ENCODE measurements at places on chromosomes 12 and 14. TPM values are rescaled to one million over a fixed set of nuclear protein-coding genes. Genes with fewer than 3 reads are reported as not detected.

Gene YY1
- total RNA-seq: 44.7 TPM

Gene ACOT6
- not detected for total RNA-seq

Gene OVCH1
- total RNA-seq: 0.25 TPM

Gene KCNK13
- 1.9 TPM for total RNA-seq

Gene PRR4
- total RNA-seq: 1.2 TPM

Gene SAMD15
- 0.08 TPM for total RNA-seq

Gene PTPN6
- total RNA-seq: 6.7 TPM

Gene PIANP
- total RNA-seq: 0.41 TPM

Gene HOXC13
- total RNA-seq: not detected

Gene CLEC4D
- not detected for total RNA-seq

Gene LRRC43
- 0.74 TPM for total RNA-seq

GRCh38 chr14:50260511-50260910 is 29.1 kb upstream of the SOS2 start:
- no peak overlapping the region for H3K4me3 ChIP-seq
- no peak overlapping the region for H3K27ac ChIP-seq
- peaks cover 10% of the 10 kb centered on the region for H3K4me1 ChIP-seq
- H3K27me3 ChIP-seq: no peaks in the 10 kb centered on the region
- no peak for DNase-seq
- H3K36me3 ChIP-seq: no peaks in the 10 kb centered on the region

GRCh38 chr12:79288911-79289310 is 401.9 kb downstream of the PAWR start:
- H3K4me1 ChIP-seq: no peaks in the 10 kb centered on the region
- H3K36me3 ChIP-seq: no peaks in the 10 kb centered on the region
- H3K27me3 ChIP-seq: no peaks in the 10 kb centered on the region
- H3K27ac ChIP-seq: no peak overlapping the region
- DNase-seq: no peak

DNA sequence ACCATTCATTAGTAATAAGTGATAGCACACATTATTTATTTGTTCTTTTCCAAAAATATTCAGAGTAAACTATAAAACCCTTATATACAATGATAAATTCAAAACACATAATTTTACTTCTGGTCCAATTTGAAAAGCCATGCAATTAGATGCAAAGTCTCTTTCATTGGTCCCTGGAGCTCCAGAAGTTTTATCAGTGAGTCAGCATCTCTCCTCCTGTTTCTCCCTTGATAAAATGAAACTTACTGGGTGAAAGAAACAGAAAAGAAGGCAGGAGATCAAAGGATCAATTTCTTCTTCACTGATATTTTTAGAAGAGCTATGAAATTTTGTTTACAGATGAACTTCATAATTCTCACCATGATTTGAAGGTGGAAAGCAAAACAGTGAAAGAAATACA is 47.5 kb downstream of the IFNG start:
- no peaks in the 10 kb centered on the region for H3K27me3 ChIP-seq
- no peak overlapping the region for H3K4me3 ChIP-seq
- no peak for DNase-seq
- no peaks in the 10 kb centered on the region for H3K4me1 ChIP-seq

- no peak overlapping the region for H3K27ac ChIP-seq
- DNase-seq: no peak
- no peak overlapping the region for H3K4me3 ChIP-seq
- no peaks in the 10 kb centered on the region for H3K36me3 ChIP-seq
Observed at GRCh38 chr14:72404106-72404774, 472.0 kb downstream of the RGS6 start.

GRCh38 chr14:41607304-41607775 is 664 bp downstream of the LRFN5 start:
- H3K27me3 ChIP-seq: peaks cover 98% of the 10 kb centered on the region
- no peaks in the 10 kb centered on the region for H3K36me3 ChIP-seq
- DNase-seq: no peak
- peak overlapping the region; percentile 70 for H3K4me3 ChIP-seq

DNA sequence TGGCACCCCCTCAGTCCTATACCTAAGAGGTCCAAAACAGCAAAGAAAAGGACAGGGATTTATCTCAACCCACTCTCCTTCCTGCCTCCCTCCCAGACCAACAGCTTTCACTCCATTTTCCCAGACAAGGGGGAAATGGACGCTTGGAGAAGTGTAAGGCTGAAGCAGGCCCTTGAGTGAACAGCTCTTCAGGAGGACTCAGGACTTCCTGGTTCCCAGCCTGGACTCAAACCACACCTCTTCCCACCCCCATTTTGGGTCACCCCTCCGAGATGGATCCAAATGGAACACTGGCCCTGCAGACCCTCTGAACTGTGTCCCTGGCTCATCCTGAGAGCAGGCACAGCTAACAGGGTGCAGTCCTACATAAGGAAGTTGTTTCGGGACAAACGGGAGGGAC is 2.7 kb downstream of the KMT2D start:
- no peak for DNase-seq
- H3K27me3 ChIP-seq: no peaks in the 10 kb centered on the region
- H3K4me1 ChIP-seq: peaks cover 74% of the 10 kb centered on the region
- peak overlapping the region; percentile 100 for H3K27ac ChIP-seq
- peaks cover 20% of the 10 kb centered on the region for H3K36me3 ChIP-seq
- peak overlapping the region; percentile 99 for H3K4me3 ChIP-seq

DNA sequence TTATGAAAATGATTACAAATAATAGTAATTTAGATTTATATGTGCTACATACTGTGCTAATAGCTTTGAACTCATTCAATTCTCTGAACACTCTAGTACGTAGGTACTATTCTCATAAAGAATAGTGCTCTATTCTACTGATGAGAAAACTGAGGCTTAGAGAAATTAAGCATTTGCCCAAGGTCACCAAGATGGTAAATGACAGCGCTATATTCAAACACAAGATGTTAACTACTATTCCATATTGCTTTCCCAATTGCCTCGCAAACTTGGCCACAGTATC is 182.9 kb upstream of the GZMB start:
- DNase-seq: no peak
- peak overlapping the region; percentile 83 for H3K27ac ChIP-seq
- no peaks in the 10 kb centered on the region for H3K36me3 ChIP-seq
- no peaks in the 10 kb centered on the region for H3K27me3 ChIP-seq

GRCh38 chr12:16359512-16360491 is 12.4 kb downstream of the MGST1 start:
- H3K27me3 ChIP-seq: no peaks in the 10 kb centered on the region
- DNase-seq: peak; percentile 46
- no peaks in the 10 kb centered on the region for H3K4me1 ChIP-seq
- H3K27ac ChIP-seq: no peak overlapping the region
- H3K36me3 ChIP-seq: no peaks in the 10 kb centered on the region

DNA sequence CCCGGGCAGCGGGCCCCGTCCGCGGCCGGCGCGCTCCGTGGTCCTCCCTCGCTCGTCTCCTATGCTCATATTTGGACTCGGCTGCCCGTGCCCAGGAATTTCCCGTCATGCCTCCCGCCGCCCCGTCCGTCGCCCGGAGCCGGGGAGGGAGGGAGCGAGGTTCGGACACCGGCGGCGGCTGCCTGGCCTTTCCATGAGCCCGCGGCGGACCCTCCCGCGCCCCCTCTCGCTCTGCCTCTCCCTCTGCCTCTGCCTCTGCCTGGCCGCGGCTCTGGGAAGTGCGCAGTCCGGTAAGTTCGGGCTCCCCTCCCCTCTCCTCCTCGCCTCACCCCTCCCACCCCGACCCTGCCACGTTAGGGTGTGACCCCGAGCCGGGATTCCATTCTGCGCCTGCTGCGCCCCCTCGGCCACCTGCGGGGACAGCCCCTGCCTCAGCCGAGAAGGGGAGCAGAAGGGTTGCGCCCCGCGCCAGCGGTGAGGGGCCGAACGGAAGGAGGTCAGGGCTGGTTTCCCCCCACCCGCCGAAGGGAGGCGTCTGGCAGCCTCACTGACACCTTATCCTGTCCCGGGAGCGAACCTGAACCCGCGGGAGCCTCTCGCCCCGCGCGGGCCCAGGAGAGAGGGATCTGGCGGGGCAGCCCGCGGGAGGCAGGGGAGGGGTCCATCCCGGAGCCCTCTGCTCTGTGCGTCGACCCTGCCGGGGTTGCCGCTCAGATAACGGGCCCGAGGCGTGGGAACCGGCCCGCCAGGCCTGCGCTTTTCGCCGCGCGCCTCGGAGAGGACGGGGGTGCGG is at the start of gene MSRB3:
TSS of gene MSRB3 (plus strand) at position 108 of the 793 bp plus-strand sequence. CDS start 29,897 bp downstream, outside the sequence.
- H3K27ac ChIP-seq: peak within 1 kb of the TSS; percentile 95
- no peaks in the 10 kb centered on the region for H3K27me3 ChIP-seq
- peak within 1 kb of the TSS; percentile 94 for H3K4me3 ChIP-seq

- H3K4me1 ChIP-seq: peaks cover 98% of the 10 kb centered on the region
- peaks cover 16% of the 10 kb centered on the region for H3K36me3 ChIP-seq
- no peaks in the 10 kb centered on the region for H3K27me3 ChIP-seq
- DNase-seq: no peak
Observed at GRCh38 chr14:91123201-91123600, 9.3 kb downstream of the DGLUCY start.

DNA sequence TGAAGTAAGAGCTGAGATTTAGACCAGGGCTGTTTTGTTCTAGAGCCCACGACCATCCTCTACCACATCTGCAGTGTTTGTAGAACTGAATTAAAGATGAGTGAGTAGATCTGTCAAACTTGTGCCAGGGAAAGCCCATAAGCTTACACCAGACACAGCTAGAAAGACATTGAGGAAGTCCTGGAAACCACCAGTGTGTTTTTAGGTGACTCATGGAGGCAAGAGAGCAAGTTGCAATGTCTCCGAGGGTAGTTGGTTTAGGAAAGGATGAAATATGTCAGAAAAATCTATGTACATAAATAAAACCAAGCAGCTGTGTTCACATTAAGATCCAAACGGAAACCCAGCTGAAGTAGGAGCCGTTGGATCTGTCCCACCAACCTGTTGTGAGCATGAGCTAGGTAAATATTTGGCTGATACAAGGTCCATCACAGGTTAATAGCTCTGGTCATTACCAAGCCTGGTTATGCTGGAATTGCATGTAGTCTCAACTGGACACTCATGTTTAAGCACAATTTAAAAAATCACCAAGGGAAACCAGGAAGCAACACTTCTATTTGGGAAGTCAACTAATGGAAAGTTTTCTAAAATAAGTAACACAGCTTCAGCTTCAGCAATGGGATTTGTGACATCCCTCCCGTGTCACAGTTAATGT is 49.9 kb upstream of the PLEKHG3 start:
- no peak overlapping the region for H3K4me3 ChIP-seq
- no peak for DNase-seq
- H3K4me1 ChIP-seq: peaks cover 14% of the 10 kb centered on the region
- no peak overlapping the region for H3K27ac ChIP-seq

- H3K27me3 ChIP-seq: no peaks in the 10 kb centered on the region
- H3K4me3 ChIP-seq: peak overlapping the region; percentile 29
- no peaks in the 10 kb centered on the region for H3K36me3 ChIP-seq
- peak overlapping the region; percentile 45 for H3K27ac ChIP-seq
- peaks cover 48% of the 10 kb centered on the region for H3K4me1 ChIP-seq
- DNase-seq: no peak
Observed at GRCh38 chr14:67270145-67270753, 29.0 kb downstream of the PALS1 start.

DNA sequence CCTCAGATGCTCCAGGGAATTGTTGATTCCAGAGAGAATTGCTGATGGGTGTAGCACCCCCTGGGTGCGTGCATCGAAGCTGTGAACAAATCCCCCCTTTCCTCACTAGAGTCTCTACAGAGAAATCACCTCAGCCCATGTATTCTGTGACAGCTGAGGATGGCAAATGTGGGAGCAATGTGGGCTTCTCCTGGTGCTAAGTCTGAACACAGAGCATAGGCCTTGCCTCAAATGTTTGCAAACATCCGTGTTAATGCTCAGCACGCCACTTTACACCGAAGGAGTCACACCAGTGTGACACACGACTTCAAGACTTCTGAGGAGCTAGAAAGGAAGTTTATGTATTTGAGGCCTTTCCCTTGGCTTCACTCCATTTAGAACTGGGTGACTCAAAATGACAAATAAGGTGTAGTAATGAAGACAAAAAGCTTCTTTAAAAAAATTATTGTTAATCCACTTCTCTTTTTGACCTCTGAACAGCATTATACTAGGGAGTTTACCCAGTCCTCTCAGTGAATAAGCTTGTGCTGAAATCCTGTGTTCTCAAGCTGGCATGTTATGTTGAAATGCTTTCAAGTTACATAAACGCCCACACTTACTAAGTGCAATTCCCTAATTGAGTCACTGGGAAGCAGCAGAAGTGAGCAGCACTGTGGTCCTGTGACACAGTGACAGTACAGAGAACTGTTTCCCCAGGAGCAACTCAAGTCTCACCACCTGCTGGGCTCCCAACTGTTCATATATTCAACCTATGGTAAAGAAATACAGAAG is 92.9 kb downstream of the FAR2 start:
- peaks cover 22% of the 10 kb centered on the region for H3K4me1 ChIP-seq
- DNase-seq: no peak
- no peaks in the 10 kb centered on the region for H3K36me3 ChIP-seq
- no peak overlapping the region for H3K4me3 ChIP-seq
- H3K27ac ChIP-seq: peak overlapping the region; percentile 76

- H3K4me3 ChIP-seq: no peak overlapping the region
- no peak overlapping the region for H3K27ac ChIP-seq
- DNase-seq: no peak
- H3K4me1 ChIP-seq: no peaks in the 10 kb centered on the region
- no peaks in the 10 kb centered on the region for H3K36me3 ChIP-seq
Observed at GRCh38 chr12:128930606-128931005, 77.3 kb downstream of the GLT1D1 start.

GRCh38 chr12:115225845-115226244 is 541.9 kb upstream of the TBX3 start:
- no peak overlapping the region for H3K27ac ChIP-seq
- DNase-seq: no peak
- no peaks in the 10 kb centered on the region for H3K36me3 ChIP-seq

DNA sequence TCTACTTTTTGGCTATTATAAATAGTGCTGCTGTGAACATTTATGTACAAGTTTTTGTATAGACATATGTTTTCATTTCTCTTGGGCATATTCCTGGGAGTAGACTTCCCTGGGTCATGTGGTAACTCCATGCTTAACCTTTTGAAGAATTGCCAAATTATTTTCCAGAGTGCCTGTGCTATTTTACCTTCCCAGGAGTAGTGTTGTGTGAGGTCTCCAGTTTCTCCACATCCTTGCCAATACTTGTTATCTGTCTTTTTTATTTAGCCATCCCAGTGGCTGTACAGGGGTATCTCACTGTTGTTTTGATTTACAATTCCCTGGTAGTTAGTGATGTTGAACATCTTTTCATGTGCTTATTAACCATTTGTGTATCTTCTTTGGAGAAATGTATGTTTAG is 18.9 kb downstream of the UBE3B start:
- DNase-seq: no peak
- no peaks in the 10 kb centered on the region for H3K27me3 ChIP-seq
- peaks cover 91% of the 10 kb centered on the region for H3K36me3 ChIP-seq
- H3K4me3 ChIP-seq: no peak overlapping the region
- H3K27ac ChIP-seq: no peak overlapping the region

- peaks cover 11% of the 10 kb centered on the region for H3K36me3 ChIP-seq
- H3K27ac ChIP-seq: no peak overlapping the region
- peak; percentile 32 for DNase-seq
- H3K4me1 ChIP-seq: peaks cover 3% of the 10 kb centered on the region
Observed at GRCh38 chr14:102893452-102893851, 29.0 kb upstream of the AMN start.

DNA sequence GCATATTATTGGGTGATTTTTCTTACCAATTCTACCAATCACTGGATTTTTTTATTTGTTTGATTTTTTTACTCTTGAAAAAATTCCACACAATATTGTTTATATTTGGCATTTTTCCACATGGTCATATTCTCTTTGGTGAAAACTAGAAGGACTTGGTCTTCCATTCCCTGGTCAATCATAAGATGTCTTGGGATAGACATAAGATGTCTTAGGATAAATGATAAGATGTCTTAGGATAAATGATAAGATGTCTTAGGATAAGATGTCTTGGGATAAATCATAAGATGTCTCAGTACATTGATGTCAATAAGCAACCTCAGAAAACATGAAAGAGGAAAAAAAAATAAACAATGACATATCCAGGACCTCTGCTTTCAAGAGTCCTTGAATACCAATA is 309.1 kb downstream of the LRFN5 start:
- no peaks in the 10 kb centered on the region for H3K36me3 ChIP-seq
- H3K4me3 ChIP-seq: no peak overlapping the region

Measured in left ventricle myocardium inferior (tissue), 1 donor.